ENCODE measurements at places on chromosomes 5 and 9.

GRCh38 chr9:75855509-75855908 is 35.0 kb upstream of the PCSK5 start:
- DNase-seq: peak; percentile 51

GRCh38 chr5:131990716-131991115 is 20.7 kb downstream of the ACSL6 start:
- no peak for DNase-seq

GRCh38 chr5:22560147-22560546 is 293.0 kb downstream of the CDH12 start:
- DNase-seq: no peak

DNA sequence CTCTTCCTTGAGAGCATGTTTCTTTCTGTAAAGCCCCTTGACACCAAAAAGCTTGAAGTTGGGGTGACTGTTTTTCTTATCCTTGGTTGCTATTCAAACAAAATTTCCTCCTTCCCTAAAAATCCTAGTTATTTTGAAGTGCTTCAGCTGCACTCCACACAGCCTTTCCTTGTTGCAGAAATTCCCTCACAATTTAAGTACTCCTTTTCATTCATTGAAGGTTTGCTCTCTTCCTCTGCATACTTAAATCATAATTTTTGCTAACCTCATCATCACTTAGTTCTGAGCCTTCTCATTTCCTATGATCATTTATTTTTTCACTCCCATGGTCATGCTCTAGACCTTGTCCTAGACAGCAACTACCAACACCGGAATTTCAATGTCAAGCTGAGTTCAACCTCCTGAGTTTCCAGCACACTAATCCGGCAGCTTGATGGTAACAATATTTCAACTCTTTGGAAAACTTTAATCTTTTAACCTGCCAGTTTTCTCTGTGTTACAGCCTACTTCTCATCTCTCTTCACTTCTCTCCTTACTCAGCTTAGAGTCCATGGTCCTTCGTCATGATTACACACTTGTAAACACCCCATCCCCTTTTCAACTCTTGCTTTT is 78.7 kb upstream of the ACTBL2 start:
- no peak for DNase-seq

GRCh38 chr5:57466544-57466943 is 16.1 kb downstream of the ACTBL2 start:
- no peak for DNase-seq

DNA sequence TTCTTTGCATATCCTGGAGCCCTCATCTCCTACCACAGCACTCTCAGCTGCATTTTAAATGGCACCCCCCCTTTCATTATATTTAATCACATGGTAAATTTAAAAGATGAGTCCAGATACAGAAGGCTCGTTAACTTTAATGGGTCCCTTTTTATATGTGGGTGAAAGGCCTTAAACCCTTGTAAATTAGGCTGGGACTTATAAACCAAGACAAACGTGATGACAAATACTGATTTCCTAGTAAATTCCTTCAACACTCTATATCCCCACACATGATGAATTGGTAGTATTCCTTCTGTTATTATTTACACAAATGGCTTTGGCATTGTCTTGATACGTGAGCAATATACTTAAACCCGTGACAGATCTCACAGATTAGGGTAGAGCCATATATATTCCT is 210.6 kb downstream of the CAAP1 start:
- no peak for DNase-seq

GRCh38 chr9:125996791-125997190 is 249.6 kb downstream of the PBX3 start:
- no peak for DNase-seq

DNA sequence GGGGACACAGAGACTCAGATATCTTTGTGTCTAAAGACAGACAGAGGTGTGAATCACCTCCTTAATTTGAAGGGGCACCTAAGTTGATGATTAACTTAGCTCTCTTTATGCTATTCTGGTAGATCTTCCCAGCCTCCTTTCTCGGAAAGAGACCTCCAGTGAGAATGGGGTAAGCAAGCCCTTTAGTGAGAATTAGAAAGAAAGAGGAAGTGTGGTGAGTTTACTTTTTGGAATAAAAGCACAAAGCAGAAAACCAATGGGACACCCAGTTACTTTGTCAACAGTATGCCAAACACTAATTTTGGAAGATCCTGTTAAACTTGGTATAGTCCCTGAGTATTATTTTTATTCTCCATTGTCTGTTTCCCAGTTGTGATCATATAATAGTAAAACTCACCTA is 302.8 kb upstream of the RASA1 start:
- no peak for DNase-seq

DNA sequence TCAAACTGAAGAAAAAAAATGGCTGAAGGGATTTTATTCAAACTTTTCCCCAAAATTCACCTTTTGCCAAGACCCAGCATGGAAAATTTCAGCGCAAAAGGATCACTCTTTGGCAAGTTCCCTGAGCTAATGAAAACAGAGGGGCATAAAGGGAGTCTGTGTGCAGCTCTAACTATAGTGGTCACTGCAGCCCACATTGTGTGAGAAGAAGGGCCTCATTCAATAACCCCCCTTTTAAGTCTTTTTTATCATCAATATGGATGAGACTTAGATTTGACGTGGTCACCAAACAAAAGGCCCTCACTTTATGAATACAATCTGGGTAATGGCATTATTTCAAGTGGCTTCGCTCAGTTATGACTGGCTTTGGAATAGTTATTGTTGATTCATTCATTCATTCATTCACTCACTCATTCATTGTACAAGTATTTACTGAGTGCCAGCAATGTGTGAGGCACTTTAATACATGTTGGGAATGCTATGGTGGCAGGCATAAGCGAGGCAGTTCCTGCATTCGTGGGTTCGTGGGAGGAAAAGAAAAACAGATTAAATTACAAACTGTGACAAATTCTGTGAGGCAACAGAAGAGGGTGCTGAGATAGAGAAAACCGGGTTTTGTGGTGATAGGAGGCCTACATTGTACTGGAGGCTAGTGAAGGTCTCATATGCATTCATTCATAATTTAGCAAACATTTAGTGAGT is 145.7 kb upstream of the KLF4 start:
- DNase-seq: peak; percentile 44

DNA sequence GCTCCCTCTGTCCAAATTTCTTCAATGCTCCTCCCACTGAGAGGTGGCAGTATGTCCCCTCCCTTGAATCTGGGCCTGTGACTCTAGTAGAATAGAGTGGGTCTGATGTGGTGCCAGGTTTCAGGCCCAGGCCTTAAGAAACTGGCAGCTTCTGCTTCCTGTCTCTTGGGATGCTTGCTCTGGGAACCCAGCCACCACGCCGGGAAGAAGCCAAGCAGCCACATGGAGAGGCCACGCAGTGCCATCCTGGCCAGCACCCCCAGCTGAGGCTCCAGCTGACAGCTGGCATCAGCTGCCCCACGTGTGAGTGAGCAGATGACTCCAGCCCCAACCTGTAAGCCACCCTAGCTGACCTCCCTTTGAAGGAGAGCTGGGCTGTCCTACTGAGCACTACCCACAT is 7.3 kb upstream of the TSPAN17 start:
- DNase-seq: no peak

- DNase-seq: no peak
Observed at GRCh38 chr9:136117916-136118319, 757 bp downstream of the TMEM250 start.

- no peak for DNase-seq
Observed at GRCh38 chr5:14684757-14685156, 20.2 kb downstream of the OTULIN start.

DNA sequence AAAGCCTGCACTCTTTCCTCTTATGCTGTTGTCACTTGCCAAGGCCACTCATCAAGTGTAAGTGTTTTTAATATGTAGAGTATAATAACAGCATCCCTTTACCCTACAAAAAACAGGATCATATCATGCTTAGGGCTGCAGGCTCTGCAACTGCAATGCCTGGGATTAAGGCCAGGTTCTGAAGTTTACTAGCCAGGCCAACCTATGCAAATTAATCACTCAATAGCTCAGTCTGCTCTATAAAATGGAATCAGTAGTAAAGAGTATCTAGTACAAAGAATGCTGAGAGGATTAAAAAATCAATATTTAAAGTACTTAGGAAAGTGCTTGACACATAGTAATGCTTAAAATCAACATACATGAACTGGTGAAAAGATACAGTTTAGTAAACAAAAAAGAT is 253.3 kb downstream of the EDIL3 start:
- DNase-seq: no peak

DNA sequence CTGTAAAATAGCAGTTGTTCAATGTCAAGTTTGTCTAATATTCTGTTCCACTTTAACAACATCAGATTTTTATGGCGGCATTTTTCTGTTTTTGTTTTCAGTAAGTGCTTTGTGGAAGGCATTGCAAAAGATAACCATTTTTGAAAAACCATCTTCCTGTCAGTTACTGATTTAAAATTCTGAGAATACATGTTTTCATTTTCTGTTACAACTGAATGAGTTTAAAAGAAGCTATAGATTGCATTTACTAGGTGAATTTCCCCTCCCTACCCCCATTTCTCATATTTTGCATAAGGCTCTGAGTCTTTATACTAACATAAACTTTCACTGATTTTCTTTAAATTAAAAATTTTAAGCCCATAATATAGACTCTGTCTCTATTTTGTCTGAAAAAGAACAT is 4.6 kb upstream of the ERAP2 start:
- no peak for DNase-seq

- DNase-seq: peak; percentile 81
Observed at GRCh38 chr9:107615321-107615720, 125.8 kb upstream of the KLF4 start.

DNA sequence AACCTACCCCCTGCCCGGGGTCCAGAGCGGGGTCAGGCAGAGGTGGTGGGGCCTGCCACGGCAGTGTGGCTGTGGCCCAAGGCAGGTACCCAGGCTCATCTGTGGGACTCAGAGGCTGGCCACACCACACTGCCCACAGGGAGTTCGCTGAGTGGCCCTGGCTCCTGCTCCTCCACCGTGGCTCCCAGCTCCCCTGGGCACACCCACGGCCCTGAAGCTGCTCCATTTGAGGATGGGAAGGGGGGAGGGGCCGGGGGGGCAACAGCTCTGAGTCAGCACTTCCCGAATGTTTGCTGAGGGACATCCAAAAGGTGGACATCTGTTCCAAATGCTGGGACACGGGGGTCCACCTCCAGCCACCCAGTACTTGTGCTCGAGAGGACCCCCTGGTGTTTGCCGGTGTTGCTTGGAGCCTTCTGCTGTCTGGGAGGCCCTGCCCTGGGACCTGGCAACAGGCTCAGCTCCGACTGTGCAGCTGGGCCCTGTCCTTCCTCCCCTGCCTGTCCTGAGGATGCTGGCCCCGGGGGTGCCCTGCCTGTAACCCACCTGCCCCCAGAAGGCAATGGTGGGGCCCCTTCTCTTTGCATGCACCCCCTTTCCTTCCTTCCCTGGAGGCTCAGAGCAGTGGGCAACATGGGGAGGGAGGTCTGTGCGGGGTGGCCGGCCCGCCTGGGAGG is 2.5 kb upstream of the NRARP start:
- DNase-seq: no peak

GRCh38 chr5:175417384-175417783 is 26.6 kb downstream of the DRD1 start:
- DNase-seq: no peak

DNA sequence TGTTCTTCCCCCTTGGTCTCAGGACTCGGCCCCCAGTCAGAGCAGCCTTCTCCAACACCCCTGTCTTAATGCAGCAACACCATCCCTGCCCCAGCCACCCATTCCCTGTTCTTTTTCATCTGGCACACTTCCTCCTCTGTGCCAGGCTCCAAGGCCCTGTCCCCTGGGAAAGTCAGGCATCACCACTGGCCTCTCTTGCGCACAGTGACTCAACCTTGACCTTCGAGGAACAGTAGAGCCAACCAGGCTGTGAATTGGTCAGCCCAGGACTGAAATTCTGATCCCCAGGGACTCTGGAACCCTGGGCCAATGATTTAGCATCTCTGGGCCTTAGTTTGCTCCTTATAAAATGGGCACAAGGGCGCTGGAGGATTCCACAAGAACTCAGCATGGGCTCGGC is 10.5 kb upstream of the RALGDS start:
- no peak for DNase-seq

- no peak for DNase-seq
Observed at GRCh38 chr5:6587171-6587570, 45.7 kb downstream of the NSUN2 start.

DNA sequence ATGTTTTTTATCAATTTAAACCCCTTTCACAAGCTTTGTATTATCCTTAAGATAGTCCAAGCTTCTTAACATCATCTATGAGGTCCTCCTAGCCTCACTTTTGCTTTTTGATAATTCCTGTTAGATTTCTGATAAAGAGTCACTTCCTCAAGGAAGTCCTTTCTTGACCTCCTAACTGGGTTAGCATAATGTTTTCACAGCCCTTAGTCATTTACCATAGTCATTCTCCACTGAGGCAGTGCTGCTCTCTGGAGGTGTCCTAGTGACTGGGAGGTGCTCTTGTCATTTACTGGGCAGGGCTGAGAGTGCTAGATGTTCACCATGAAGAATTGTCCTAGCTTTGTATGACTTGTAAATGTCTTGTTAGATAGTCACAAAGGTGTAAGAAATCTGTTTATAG is 26.4 kb downstream of the TNPO1 start:
- DNase-seq: peak; percentile 49

- no peak for DNase-seq
Observed at GRCh38 chr9:102700936-102701335, 294.2 kb upstream of the CYLC2 start.

GRCh38 chr5:84255315-84255714 is 129.4 kb downstream of the EDIL3 start:
- DNase-seq: peak; percentile 42

GRCh38 chr5:143197260-143197656 is 206.2 kb downstream of the NR3C1 start:
- DNase-seq: no peak

- peak; percentile 64 for DNase-seq
Observed at GRCh38 chr5:74977471-74977870, 74.9 kb downstream of the GCNT4 start.

DNA sequence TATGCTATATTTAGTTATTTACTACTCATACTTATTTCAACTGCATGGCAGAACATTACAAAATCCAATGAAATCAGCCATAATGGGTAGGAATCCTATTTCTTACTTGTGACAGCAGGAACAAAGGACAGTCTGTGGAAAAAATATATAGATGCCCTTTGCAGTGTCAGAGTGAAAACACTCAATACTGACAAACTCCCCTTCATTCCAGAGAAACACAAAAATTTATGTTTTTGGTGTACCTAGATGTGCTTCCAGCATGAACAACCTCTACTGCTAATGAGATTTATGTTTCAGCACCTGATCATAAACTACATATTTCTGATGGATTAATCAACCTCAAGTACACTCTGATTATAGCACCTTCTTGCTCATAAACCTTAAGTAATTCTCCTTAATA is 132.4 kb downstream of the CDH10 start:
- DNase-seq: no peak

- DNase-seq: no peak
Observed at GRCh38 chr5:38753141-38753540, 92.7 kb upstream of the OSMR start.

- no peak for DNase-seq
Observed at GRCh38 chr5:77170-77501, 14.8 kb upstream of the PLEKHG4B start.

- peak; percentile 21 for DNase-seq
Observed at GRCh38 chr5:171975262-171975876, 31.1 kb downstream of the FBXW11 start.

GRCh38 chr5:155189981-155190380 is 176.4 kb downstream of the KIF4B start:
- no peak for DNase-seq

Data from hematopoietic multipotent progenitor cell treated with erythropoietin and hydrocortisone succinate and interleukin-3 and kit ligand, for 6 days (in vitro differentiated cells).